HuH-7.5 (cell line): ENCODE measurements at places on chromosomes 5 and 9.

DNA sequence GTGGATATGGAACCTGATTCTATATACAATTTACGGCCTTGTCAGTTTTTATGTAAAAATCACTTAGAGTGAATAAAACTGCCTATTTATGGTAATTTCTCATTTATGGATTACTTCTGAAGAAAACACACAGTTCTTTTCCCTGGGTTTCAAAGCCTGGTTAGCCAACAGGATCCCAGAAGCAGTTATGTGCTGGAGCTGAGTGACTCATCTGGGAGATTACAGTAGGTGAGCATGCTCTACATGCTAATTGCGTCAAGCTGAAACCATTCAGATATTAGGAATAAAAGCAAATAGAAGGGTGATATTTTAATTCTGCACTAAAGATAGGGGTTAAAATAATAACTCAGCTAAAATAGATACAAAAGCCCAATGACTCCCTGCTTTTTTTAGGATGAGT, 47.8 kb downstream of the PDE4D start:
- DNase-seq, result no peak

- no peak for DNase-seq
Measured at GRCh38 chr5:61840361-61840760, 465.6 kb upstream of the KIF2A start.

DNA sequence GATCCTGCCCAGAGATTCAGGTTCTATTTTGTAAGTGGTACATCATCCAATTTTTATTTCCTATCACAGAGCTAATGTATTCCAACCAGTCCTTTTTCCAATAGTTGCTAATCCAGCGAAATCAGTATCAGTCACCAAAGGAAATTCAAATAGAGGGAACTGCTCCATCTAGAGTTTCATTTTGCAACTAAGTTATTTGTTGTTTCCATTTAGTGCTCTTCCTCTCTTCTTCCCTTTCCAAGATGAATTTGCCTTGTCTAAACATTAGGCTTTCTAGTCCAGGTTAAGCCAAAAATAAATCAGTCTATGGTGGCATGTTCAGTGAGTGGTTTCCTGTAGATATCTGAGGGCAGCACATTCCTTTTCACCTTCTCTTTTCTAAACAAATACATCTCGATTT, 79.8 kb upstream of the SPATA31D4 start:
- DNase-seq, result no peak

GRCh38 chr9:130188860-130189481, 16.8 kb downstream of the NCS1 start:
- no peak for DNase-seq

- DNase-seq, result no peak
Measured at GRCh38 chr5:157100140-157100679, 8.6 kb downstream of the HAVCR2 start.

GRCh38 chr5:103021314-103021713, 98.6 kb downstream of the GIN1 start:
- DNase-seq, result no peak

- no peak for DNase-seq
Measured at GRCh38 chr9:127384901-127385300, 12.1 kb upstream of the SLC2A8 start.

DNA sequence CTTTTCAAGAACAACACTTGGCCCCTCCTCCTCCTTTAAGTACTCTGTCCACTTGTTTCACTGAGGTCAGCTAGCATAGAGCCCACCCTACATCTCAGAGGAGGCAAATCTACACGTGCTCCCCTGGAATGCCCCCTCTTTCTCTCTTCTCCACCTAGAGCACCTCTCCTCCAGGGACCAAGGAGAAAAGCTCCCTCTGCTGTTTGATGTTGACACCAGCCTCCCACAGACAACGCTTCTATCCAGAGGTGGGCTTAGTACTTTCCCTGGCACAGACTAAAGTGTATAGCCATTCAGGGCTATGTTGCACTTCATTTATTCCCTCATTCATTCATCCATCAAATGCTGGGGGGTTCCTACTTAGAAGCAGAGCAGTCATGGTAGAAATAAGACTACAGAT, 68.2 kb upstream of the TAF1L start:
- no peak for DNase-seq

DNA sequence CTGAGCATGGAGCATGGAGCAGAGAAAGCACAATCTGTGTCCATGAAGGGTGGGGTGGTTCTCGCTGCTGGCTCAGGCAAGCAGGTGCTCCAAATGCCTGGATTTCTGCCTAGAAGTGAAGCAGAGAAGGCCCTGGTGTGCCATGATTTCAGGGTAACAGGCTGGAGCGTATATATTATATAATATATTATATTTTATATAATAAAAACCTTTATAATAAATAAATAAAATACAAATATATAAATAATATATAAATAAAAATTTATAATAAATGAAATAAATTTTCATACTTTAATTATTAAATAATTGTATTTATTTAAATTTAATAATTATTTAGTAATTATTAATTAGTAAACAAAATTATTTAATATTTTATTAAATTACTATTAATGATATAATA, 707.4 kb upstream of the COX7C start:
- no peak for DNase-seq
